ENCODE measurements at places on chromosomes 13 and 19. TPM values are rescaled to one million over a fixed set of nuclear protein-coding genes. Genes with fewer than 3 reads are reported as not detected.

The VSTM1 gene
- total RNA-seq: not detected

- DNase-seq: peak; percentile 18
Observed at GRCh38 chr19:44608391-44608821, 5.0 kb upstream of the IGSF23 start.

GRCh38 chr13:78102121-78102677 is 183.6 kb upstream of the EDNRB start:
- DNase-seq: peak; percentile 93

DNA sequence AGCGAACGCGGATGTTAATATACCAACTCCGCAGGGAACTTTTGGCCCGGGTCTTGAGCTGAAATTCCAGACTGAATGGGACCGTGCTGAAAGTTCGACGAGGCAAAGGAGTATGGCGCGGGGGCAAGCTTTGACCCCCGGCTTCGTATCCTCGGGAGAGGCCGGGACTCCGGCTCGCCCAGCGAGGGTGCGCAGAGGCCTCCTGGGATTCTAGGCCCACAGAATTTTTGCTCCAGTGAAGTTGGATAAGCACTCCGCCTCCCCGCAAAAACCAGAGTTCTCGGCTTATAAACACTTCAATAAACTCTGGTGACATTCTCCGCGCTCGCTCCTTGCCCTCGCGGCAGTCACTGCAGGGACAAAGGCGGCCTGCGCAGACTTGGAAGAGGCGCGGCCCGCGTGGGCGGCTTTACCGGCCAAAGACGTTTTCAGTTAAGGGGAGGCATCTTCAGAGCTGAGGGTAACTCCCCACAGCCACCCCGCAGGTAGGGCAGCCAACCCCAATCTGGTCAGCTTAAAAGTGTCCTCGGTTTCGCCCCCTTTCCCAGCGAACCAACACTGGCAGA is 112.6 kb downstream of the KCNRG start:
- DNase-seq: peak; percentile 31

The C19orf44 gene
- 7.5 TPM for total RNA-seq

GRCh38 chr13:42181381-42181953 is 90.5 kb upstream of the AKAP11 start:
- peak; percentile 16 for DNase-seq

The DLL3 gene
- 0.09 TPM for total RNA-seq

DNA sequence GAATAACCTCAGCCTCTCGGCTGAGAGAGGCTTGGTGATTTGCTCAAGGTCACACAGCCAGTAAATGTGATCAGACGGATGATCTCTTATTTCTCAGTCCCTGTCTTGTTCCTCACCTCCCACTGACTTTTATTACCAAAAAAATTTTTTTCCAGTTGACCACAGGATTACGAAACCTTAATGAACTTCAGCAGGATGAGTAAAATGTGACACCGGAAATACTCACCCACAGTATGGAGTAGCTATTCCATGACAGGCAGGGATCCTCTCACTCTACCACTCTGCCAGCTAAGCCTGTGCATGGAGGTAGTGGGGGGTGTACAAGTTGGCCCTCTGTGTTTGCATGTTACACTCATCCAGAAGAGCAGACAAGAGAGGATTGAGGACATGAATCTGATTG is 916.4 kb downstream of the UQCRFS1 start:
- DNase-seq: peak; percentile 21

The ZNF837 gene
- 3.4 TPM for total RNA-seq

- no peak for DNase-seq
Observed at GRCh38 chr19:10523135-10523636, 5.9 kb upstream of the S1PR5 start.

DNA sequence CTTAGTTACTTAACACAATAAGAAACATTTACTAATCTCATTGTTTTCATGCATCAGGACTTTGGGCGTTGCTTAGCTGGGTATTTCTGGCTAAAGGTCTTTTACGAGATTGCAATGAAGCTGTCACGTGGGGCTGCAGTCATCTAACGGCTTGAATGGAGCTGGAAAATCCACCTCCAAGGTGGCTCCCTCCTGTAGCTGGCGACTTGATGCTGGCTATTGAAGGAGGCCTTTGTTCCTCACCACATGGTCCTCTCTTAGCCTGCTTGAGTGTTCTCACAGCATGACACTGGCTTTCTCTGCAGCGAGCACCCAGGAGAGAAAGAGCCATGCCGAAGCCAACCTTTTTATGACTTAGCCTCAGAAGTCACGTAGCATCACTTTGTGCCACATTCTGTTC is 92.0 kb downstream of the NHLRC3 start:
- DNase-seq: no peak

DNA sequence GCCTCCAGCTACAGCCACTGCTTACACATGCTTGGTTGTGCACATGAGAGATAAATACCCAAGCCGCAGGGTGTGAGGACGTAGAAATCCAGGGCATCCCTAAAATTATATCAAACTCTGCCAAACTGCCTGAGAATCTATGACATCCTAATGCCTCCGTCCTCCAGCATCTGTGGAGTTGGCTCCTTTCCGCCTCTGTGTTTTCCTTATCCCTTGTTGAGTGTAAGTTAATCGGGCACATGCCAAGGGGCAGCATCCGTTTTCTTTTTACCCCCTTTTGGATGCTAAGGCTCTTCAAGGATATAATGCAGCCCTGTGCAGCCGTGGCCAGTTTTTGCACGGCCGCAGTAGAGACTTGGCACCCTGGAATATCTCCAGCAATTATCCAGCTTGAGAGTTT is 66.5 kb downstream of the COL4A2 start:
- no peak for DNase-seq

GRCh38 chr13:25377244-25377962 is 5.6 kb downstream of the ATP8A2 start:
- no peak for DNase-seq

- DNase-seq: no peak
Observed at GRCh38 chr13:36086117-36086516, 45.1 kb downstream of the DCLK1 start.

DNA sequence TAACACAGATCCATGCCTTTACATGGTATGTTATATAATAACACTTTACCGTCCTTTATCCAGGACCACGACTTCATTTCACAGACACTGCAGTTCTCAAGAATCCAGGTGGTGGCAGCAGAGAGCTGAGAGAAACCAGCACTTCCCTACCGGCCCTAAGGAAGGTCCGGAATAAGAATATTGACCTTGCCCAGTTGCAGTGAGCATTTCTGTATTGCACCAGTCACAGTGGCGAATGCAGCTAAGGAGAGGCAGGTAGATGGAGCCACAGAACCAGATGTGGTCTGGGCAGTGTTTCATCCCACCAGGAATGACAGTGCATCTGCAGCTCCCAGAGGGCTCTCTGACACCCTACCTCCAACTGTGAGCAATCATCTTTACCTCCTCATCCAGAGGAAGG is 44.6 kb downstream of the ZNF787 start:
- peak; percentile 73 for DNase-seq

DNA sequence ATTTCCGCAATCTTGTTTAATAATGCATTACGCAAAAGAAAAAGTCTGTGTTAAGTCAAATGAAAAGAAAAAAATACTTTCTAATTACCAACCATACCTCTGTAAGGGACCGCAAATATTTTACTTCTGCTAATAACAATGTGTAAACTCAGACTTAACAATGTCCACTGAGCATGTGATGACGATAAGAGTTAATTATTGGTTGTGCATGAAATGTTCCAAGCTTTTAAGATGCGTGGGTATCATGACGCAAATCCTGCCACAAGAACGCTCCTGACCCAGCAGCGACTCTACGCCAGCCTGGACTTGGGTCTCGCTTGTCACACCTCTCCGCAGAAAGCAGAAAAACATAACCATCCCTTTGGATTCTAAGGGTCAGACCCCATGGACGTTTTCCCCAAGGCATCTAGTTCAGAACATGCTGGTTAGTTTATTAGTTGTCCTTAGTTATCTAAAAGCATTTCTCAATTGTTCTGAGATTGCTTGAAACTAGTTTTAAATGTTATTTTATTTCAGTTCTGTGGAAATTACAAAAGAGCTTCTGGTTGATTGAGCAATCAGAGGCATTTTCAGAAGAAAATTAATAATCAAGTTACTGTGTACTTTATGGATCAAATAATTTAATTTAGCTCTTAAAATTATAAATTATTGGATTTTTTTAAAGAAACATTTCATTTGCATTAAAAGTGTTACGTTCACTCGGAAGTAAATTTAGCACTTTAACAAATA is 779.9 kb upstream of the ARGLU1 start:
- DNase-seq: no peak

- DNase-seq: no peak
Observed at GRCh38 chr19:39878398-39878797, 32.2 kb upstream of the FBL start.

GRCh38 chr19:35720648-35721047 is 2.8 kb downstream of the KMT2B start:
- DNase-seq: no peak

- DNase-seq: peak; percentile 32
Observed at GRCh38 chr19:36093687-36094086, 17.3 kb upstream of the OVOL3 start.

The SIGLECL1 gene
- not detected for total RNA-seq

The ZNF665 gene
- total RNA-seq: 2.4 TPM

- DNase-seq: no peak
Observed at GRCh38 chr19:11566164-11566563, 7.1 kb upstream of the ELOF1 start.

- no peak for DNase-seq
Observed at GRCh38 chr13:62512194-62513141, 1096.8 kb upstream of the PCDH20 start.

The FPR3 gene
- not detected for total RNA-seq

DNA sequence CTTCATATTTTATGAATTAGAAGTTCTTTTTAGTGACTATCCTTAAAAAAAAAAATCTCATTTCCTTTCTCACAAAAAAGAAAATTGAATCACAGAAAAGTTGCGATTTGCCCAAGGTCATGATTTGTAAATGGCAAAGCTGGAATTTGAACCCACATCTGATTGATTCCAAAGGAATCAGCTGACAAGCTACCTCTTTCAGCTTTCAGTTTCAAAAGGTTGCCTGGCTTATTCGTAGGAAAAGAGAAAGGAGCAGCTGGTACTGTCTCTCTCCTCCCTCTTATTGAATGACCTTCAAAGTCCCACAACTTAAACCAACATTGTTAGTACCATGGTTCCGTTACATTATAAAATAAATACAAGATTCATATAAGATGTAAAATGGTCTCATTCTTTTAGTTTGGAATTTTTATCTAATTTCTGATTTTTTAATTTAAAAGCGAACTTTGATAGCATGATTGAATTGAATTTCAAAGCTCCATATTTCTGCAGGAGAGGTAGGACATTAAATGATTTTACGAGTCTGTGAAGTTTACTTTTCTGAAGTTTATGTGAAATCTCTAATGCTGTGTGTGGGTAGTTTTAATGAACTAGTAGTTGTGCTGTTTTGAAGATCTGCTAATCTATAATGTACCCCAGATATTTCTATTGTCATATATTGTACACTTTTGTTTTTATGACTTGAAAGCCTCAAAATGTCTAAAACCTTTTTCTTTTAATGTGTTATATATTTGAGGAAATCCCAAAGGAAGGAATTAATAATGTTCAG is 18.5 kb upstream of the KCTD4 start:
- no peak for DNase-seq

DNA sequence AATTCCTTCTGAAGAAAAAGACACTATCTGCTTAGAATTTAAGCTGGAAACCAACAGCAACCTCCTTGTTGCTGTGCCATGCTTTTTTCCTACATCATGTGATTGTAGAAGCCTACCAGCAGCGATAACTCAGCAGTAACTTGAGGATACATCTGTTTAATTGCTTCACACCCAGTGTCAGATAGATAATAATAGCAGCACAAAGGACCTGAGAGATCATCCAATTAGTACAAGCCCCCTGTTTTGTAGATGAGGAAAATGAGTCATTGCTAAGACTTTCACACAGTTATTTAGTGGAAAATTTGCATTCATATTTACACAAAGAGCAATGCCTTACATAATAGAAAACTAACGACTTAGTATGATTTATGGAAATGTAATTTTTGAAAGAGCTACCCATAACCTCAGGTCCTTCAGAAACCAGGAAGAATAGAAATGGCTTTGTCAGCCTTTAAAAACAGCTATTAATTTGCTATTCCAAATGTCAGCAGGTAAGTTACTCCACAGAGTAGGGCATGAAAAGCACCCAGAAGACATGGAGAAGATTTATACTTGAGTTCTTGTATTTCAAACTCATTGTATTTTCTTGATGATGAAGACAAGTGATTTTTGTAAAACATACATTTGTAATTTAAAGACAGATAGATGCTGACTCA is 93.7 kb upstream of the SGCG start:
- no peak for DNase-seq

GRCh38 chr19:29188289-29189032 is 24.5 kb downstream of the UQCRFS1 start:
- DNase-seq: no peak

The ERICH4 gene
- not detected for total RNA-seq

DNA sequence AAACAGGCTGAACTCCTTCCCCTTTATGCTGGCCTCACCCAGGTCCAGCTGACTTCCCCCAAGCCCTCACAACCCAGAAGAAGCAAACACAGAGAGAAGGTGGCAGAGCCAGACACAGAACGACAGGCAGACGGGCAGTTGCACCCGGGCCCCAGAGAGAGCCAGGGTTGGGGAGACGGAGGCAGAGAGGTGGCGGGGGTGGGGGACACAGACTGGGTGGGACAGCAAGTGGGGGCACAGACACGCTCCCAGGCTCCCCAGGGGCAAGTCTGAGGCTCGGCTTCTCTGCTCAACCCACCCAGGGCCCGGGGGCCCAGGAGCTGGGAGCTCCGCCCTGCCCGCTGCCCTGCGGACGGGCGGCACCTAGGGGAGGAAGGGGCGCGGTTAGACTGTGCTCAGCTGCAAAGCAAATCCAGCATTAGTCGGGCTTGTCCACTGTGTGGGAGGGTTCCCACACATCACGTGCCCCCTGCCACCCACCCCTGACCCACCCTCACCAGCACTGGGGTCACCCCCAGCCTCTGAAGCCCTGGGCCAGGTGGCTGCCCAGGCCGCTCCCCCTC is 31.3 kb upstream of the ASF1B start:
- DNase-seq: no peak

The HIF3A gene
- 0.49 TPM for total RNA-seq

DNA sequence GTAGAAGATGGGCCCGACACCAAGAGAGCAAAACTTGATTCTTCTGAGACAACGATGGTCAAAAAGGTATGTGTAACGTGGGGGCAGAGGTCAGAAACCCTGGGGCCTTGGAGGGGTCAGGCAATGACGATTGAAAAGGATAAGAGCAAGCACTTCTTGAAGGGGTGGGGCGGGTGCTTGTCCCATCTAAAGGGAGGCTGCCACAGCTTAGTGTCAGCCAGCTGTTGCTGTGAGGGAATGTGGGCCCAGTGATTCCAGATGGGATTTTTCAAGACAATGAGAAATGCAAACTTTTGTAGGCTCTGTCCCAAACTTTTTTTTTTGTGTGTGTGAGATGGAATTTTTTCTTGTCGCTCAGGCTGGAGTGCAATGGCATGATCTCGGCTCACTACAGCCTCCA is 24.5 kb downstream of the SAE1 start:
- DNase-seq: peak; percentile 82
